Fibroblast of skin of back (primary cell): ENCODE measurements at places on chromosomes 16 and 17.

GRCh38 chr17:55546991-55547664 is 35.9 kb upstream of the SMIM36 start:
- DNase-seq: no peak

- no peak for DNase-seq
These were observed 718 bp upstream of the CBFB start for GRCh38 chr16:67028167-67028695.

DNA sequence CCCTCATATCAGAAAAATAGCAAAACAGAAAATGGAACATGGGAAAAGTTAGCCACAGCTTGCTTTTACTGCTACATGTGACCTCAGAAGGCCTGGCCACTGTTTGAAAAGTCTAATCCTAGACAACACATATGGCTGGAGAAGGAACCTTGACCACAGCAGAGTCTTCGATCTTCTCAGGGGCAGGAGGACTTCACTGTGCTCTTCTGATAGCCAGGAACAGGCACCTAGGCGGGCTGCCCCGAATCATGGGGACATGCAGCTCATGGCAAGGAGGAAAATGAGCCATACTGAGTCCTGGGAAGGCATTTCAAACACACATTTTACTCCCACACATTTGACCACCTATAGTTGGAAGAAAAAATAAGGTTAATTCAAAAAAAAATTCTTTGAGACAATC is 31.1 kb upstream of the ADORA2B start:
- DNase-seq: no peak

GRCh38 chr16:87025676-87026075 is 291.5 kb downstream of the C16orf95 start:
- DNase-seq: no peak

DNA sequence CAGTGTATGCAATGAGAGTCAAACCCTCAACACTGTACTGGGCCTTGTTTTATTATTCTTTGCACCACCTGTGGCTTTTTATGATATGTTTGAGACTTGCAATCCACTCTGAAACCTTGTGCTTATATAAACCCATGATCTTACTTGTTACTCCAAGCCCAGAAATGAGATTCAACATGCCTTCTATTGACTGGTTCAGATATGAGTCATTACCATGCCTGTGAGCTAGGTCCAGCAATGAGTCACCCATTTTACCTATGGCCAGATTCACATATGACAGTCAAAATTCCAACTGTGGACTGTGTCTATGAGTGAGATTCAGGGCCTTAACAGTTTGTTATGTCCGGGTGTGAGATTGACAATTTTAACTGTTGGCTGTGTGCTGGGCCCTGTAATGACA is 1846.1 kb downstream of the TP53TG3F start:
- no peak for DNase-seq

DNA sequence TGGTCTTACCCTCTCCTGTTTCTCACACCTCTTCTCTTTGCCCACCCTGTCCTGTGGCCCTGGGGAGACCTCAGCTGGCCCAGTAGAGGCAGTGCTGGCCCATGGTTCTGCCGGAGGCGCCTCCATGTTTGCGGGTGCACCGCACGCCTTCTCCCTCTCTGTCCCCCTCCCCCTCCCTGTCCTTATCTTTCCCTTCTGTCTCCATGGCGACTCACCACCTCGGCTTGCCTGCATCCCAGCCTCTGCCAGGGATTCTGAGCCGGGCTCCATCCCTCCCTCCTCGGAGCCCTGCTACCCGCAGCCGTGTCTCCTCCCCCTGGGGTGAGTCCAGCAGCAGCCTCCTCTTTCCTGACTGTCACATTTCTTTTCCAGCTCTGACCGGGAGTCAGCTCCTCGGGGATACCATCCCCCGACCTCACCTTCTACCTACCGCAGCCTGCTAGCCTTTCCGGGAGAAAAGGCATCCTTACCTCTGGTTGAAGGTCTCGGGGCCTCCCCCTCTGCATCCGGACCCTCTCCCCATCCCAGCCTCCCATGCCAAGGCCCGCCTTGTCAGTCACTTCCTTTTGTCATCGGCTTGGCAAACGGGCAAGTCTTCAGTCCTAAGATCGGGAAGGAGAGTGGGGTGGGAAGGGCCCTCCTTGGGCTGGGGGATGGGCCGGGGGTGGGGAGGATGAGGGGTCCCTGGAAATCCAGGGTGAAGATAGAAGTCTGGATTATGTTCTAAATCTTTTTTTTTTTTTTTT is at the start of gene RNF112:
RNF112 (plus strand) TSS at position 358 of the 746 bp plus-strand sequence; CDS start at position 535, 177 bp downstream.
- peak; percentile 46 for DNase-seq

- DNase-seq: no peak
These were observed 31.6 kb downstream of the VWA3A start for GRCh38 chr16:22123759-22124490.

- no peak for DNase-seq
These were observed 45.4 kb downstream of the WSB1 start for GRCh38 chr17:27339198-27339835.

DNA sequence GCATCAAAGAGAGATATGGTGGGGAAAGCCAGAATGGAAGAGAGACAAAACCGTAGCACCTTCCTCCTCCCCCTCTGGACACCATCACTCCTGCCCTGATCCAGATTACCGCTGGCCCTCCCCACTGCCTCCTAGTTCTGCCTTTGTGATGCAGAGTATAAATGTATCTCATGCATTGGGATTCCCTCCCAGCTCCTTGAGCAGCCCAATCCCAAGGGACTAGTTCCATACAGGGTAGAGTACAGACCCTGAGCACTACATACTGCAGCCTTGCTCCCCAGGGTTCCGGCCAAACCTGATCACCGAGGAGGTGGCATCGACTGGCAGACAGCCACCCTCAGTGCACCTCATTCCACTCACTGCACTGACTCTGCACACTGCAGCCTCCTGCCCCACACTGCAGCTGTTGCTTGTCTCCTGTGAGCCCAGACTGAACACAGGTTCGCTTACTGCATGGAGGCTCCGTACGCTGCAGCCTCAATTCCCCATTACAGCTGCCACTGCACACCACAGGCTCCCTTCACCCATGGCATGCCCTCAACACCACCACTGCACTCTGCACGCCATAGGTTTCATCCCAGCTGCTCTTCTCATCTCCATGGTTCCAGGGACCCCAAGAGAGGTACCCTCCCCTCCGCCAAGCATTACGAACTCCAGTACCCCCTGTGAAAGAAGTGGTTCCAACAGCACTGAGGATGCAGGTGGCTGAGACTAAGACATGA is 1.7 kb upstream of the THRA start:
- DNase-seq: no peak

DNA sequence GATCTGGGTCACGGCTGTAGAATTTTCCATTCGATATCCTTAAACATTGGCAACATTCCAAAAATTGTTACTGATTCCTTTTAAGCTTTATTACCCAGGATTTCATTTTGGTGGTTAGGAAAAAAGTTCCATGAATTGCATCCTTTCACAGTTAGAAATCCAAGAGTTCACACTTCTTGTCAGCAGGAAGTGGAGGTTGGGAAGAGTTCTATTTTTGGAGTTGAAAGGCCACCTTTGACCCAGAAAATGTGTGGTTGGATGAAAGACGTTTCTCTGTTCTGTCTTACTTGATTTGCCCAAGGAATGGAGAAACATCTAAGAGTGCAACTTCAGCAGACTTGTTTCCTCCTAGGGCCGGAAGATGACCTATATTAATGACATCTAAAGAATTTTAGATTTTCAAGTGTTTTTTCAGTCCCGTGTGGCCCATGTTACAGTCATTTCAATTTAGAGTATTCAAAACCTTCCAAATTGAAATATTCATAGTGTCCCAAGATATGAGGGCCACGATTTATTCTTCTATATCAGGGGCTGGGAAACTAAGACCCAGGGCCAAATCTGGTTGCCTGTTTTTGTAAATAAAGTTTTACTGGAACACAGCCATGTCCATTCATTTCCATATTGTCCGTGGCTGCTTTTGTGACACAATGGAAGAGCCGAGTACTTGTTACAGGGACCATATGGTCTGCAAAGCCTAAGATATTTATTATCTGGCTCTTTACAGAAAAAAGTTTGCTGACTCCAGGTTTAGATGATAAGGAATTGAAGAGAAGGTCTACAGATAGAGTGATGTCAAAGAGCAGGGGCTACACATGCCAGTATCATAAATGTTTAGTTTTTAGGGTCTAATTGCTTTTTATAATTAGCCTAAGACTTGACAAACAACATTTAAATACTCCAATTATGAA is 50.2 kb downstream of the CDK5R1 start:
- DNase-seq: peak; percentile 82

- peak; percentile 86 for DNase-seq
These were observed 22.2 kb upstream of the ADAMTS18 start for GRCh38 chr16:77457046-77457445.

DNA sequence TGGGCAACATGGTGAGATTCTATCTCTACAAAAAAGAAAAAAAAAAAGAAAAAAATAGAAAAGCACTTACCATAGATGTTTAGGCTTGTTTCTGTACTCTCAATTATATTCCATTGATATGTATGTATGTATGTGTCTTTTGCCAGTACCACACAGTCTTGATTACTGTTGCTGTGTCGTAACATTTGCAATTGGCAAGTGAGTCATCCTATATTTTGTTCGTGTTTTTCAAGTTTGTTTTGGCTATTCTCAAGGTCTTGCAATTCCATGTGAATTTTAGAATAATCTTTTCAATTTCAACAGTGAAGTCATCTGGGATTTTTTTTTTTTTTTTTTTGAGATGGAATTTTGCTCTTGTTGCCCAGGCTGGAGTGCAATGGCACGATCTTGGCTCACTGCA is 19.3 kb downstream of the SPECC1 start:
- no peak for DNase-seq

GRCh38 chr16:3098459-3099394 is at the start of gene ZSCAN10:
Gene ZSCAN10, minus strand, starts transcription at chr16:3099294. Its CDS starts 6,357 bp downstream, at chr16:3092937.
- no peak for DNase-seq

GRCh38 chr17:61294286-61294685 is 105.4 kb upstream of the TBX2 start:
- DNase-seq: peak; percentile 49

GRCh38 chr16:396605-397004 is 394 bp upstream of the NME4 start:
- peak; percentile 66 for DNase-seq

GRCh38 chr16:14356064-14356463 is 274.0 kb downstream of the PARN start:
- DNase-seq: no peak

DNA sequence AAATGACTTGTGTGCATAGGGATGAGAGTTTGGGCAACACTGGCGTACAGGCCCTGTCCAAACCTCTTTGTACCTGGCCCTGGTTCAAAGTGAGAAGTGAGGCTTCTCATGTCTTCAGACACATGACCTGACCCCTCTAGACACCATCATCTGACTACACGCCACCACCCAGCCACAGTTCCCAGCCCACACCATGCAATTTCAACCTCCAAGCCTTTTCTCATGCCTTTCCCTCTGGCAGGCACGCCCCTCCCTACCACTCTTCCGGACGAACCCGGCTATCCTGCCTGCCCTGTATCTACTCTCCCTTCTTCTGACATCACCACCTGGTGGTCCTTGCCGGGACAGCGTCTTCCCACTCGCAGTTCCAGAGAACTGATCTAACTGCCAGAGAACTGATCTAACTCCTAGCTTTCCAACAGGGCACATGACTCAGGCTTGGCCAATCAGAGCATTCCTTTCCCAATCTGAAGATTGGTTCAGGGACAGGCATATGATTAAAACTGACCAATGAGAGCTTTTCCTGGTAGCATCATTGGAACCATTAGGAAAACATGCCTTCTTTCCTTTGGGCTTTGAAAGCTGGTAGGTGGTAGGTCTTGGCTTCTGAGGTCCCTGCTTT is 27.1 kb upstream of the IL21R start:
- DNase-seq: peak; percentile 83

DNA sequence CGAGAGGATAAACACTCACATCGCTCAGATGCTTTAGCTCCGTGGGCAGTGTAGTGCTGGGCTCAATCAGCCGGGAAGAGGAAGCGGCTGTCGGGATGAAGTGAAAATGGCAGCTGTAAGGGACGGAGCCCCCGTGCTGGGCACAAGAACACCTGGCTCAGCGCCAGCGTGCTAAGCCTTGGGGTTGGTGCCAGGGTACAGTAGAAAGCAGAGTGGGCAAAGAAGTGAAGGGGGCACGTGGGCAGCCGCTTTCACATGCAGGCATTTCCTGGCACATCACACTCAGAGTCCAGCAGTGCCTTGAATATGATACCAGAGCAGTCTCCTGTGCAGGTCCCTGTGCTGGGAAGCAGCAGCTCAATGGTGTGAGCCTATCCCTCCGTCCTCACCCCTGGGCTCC is 51.1 kb upstream of the FOXF1 start:
- no peak for DNase-seq

- no peak for DNase-seq
These were observed 625.1 kb downstream of the HS3ST4 start for GRCh38 chr16:26316683-26317464.

DNA sequence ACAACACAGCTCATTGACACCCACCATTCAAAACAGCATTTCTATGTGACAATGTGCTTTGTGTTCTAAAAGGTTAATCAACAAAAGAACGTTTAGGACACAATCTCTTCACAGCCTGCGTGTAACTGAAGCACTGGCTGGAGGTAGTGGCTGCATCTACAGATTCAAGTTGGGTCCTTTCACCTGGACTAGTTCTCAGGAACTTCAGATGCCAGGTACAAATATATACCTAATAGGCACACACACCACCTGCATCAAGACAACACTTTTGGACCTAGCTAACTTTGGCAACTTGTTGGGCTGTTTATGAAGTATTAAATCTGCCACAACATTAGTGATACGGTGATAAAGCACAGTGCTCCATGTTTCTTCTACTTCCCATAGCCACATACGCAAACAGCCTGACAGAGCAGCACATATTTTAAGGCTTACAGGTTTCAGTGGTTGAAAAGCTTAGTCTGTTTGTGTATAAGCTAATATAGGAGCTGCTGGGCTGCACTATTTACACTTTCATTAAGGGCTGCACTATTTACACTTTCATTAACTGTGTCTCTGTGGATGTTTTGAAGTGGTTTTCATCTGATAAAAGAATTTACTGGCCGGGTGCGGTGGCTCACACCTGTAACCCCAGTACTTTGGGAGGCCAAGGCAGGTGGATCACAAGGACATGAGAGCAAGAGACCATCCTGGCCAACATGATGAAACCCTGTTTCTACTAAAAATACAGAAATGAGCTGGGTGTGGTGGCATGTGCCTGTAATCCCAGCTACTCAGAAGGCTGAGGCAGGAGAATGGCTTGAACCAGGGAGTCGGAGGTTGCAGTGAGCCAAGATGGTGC is 132.6 kb downstream of the PARN start:
- DNase-seq: no peak

DNA sequence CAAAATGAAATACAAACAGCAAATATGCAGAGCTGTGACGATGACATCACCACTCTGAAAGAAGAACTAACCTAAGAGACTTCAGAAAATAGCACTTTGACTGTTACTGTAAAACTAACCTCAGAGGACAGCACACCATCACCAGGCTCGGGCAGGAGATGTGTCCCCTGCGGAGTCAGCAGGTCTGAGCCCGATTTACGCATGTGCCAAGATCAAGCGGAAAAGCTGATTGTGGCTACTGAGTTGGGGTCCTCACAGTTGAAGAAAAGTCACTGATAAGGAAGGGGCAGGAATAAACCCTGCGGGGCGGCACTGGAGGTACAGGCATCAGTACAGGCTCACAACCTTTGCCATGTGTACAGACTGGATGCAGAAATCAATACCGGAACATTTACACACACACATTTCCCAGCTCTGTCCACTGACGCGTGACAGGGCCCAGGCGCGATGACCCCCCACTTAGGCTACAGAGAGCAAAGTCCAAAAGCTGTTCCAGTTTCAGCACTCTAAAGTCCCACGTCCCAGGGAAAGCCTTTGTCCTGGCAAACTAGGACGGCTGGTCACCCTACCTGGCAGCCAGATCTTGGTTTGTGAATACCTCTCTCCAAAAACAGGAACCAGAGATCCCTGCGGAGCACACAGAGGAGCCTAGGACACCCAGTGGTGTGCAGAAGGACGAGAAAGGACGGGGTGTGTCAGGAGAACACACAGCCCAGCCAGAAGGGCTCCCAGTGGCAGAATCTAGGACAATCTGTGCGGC is 21.5 kb downstream of the TRAP1 start:
- no peak for DNase-seq
